Smooth muscle cell of the pulmonary artery (primary cell): ENCODE measurements at places on chromosomes 16 and 17. TPM values are rescaled to one million over a fixed set of nuclear protein-coding genes. Genes with fewer than 3 reads are reported as not detected.

The HOXB8 gene
- total RNA-seq = 0.10 TPM in 1 of 2 replicates, not detected in the other

The ANKRD13B gene
- total RNA-seq = 8.9 and 14.6 TPM in 2 replicates

The WSCD1 gene
- total RNA-seq = 0.85 and 6.9 TPM in 2 replicates

The GRAP gene
- total RNA-seq = 0.13 and 0.20 TPM in 2 replicates

The MYL4 gene
- 0.85 TPM in 1 of 2 replicates, not detected in the other for total RNA-seq

The NUDT7 gene
- total RNA-seq = 3.2 and 3.8 TPM in 2 replicates

The TEKT5 gene
- 0.07 and 0.13 TPM in 2 replicates for total RNA-seq

The DNAH9 gene
- not detected in 2 replicates for total RNA-seq

The SLC13A2 gene
- not detected in 2 replicates for total RNA-seq

The SULT1A3 gene
- 2.2 and 4.0 TPM in 2 replicates for total RNA-seq

The FBXL16 gene
- 0.07 and 0.13 TPM in 2 replicates for total RNA-seq

The AXIN1 gene
- 20.3 and 26.9 TPM in 2 replicates for total RNA-seq

The MC1R gene
- 6.0 and 7.9 TPM in 2 replicates for total RNA-seq

The CHST6 gene
- 0.83 and 2.1 TPM in 2 replicates for total RNA-seq

The SCIMP gene
- not detected in 2 replicates for total RNA-seq

The KCNH4 gene
- total RNA-seq = 0.03 TPM in 1 of 2 replicates, not detected in the other

The LCMT1 gene
- 29.4 and 90.4 TPM in 2 replicates for total RNA-seq

The FKBP10 gene
- 1,081 and 1,383 TPM in 2 replicates for total RNA-seq

The MPV17L gene
- total RNA-seq = 0.78 and 2.1 TPM in 2 replicates

The CHST4 gene
- 0.07 TPM in 1 of 2 replicates, not detected in the other for total RNA-seq

The ICAM2 gene
- total RNA-seq = 3.9 and 13.0 TPM in 2 replicates

The BCAR1 gene
- 73.6 and 165 TPM in 2 replicates for total RNA-seq

The PRR35 gene
- not detected in 2 replicates for total RNA-seq

The CMTM2 gene
- total RNA-seq = not detected in 2 replicates

The KRTAP4-9 gene
- not detected in 2 replicates for total RNA-seq

The HS3ST3B1 gene
- 0.23 and 0.46 TPM in 2 replicates for total RNA-seq

The SLC5A11 gene
- total RNA-seq = not detected in 2 replicates

The GJD3 gene
- 1.6 and 5.9 TPM in 2 replicates for total RNA-seq

The ASPA gene
- total RNA-seq = 0.07 and 1.2 TPM in 2 replicates

The TRPV3 gene
- total RNA-seq = 1.4 and 2.3 TPM in 2 replicates

The VEZF1 gene
- total RNA-seq = 33.4 and 35.5 TPM in 2 replicates

The SMIM36 gene
- total RNA-seq = not detected in 2 replicates

The METTL2A gene
- 16.4 and 18.2 TPM in 2 replicates for total RNA-seq

The MYH8 gene
- total RNA-seq = not detected in 2 replicates

The KLHL10 gene
- 0.20 and 0.26 TPM in 2 replicates for total RNA-seq

The MEOX1 gene
- total RNA-seq = 0.07 TPM in 1 of 2 replicates, not detected in the other

The TBC1D28 gene
- total RNA-seq = not detected in 2 replicates

The TRAF7 gene
- 70.4 and 97.4 TPM in 2 replicates for total RNA-seq

The EVPL gene
- under 0.01 and 0.10 TPM in 2 replicates for total RNA-seq

The SOST gene
- total RNA-seq = 8.8 and 20.9 TPM in 2 replicates

The KRT36 gene
- total RNA-seq = not detected in 2 replicates

The SALL1 gene
- 0.46 and 1.0 TPM in 2 replicates for total RNA-seq

The DYNLRB2 gene
- total RNA-seq = 0.59 TPM in 1 of 2 replicates, not detected in the other

The MILR1 gene
- total RNA-seq = 2.3 and 15.9 TPM in 2 replicates

The IFT20 gene
- total RNA-seq = 44.9 and 56.0 TPM in 2 replicates

The NFAT5 gene
- 34.0 and 46.9 TPM in 2 replicates for total RNA-seq

The ATP2C2 gene
- not detected in 2 replicates for total RNA-seq

The SLFN12 gene
- total RNA-seq = 17.0 and 35.8 TPM in 2 replicates

The KCNG4 gene
- total RNA-seq = not detected in 2 replicates

The SLC12A3 gene
- not detected in 2 replicates for total RNA-seq

The TGFB1I1 gene
- 41.6 and 75.6 TPM in 2 replicates for total RNA-seq

The FBXO39 gene
- total RNA-seq = 0.07 and 0.26 TPM in 2 replicates
